GM23248 (cell line): ENCODE measurements at places on chromosomes 7 and 10. TPM values are rescaled to one million over a fixed set of nuclear protein-coding genes. Genes with fewer than 3 reads are reported as not detected.

CARD11 gene
- not detected in 2 replicates for total RNA-seq

WAPL gene
- 28.1 and 28.3 TPM in 2 replicates for total RNA-seq

PTPN12 gene
- total RNA-seq = 24.9 and 25.6 TPM in 2 replicates

CELF2 gene
- total RNA-seq = 10.6 and 14.4 TPM in 2 replicates

LRRC61 gene
- total RNA-seq = not detected in 2 replicates

NPY gene
- not detected in 2 replicates for total RNA-seq

RSU1 gene
- 104 and 109 TPM in 2 replicates for total RNA-seq

PIK3CG gene
- not detected in 2 replicates for total RNA-seq

LBX1 gene
- not detected in 2 replicates for total RNA-seq
